Upper lobe of left lung (tissue), 6 donors: ENCODE measurements at places on chromosomes 7 and 10. TPM values are rescaled to one million over a fixed set of nuclear protein-coding genes. Genes with fewer than 3 reads are reported as not detected.

The IFIT3 gene
- 27.2 TPM for total RNA-seq

The FUOM gene
- total RNA-seq: 28.9 TPM

The WDR86 gene
- total RNA-seq: 9.4 TPM

The ERV3-1 gene
- total RNA-seq: 38.8 TPM

The WDFY4 gene
- 32.5 TPM for total RNA-seq

The ABCB4 gene
- 0.47 TPM for total RNA-seq

The TEX36 gene
- total RNA-seq: not detected

The DCLRE1C gene
- 19.9 TPM for total RNA-seq

The PRR15 gene
- 2.8 TPM for total RNA-seq

The NOLC1 gene
- total RNA-seq: 43.0 TPM

The EFCAB10 gene
- 26.2 TPM for total RNA-seq

The UBE3C gene
- 73.3 TPM for total RNA-seq

The DPYSL4 gene
- 0.76 TPM for total RNA-seq

The TCAF2 gene
- total RNA-seq: 2.3 TPM

The HECW1 gene
- 0.97 TPM for total RNA-seq

The SCRN1 gene
- 16.8 TPM for total RNA-seq

The ADCY1 gene
- total RNA-seq: 1.4 TPM

The CPEB3 gene
- total RNA-seq: 8.4 TPM

The UCN3 gene
- total RNA-seq: not detected

The CALCR gene
- total RNA-seq: 0.09 TPM

The PRLHR gene
- 2.1 TPM for total RNA-seq

The KCP gene
- 2.0 TPM for total RNA-seq

The HMX3 gene
- total RNA-seq: not detected

The NPFFR1 gene
- total RNA-seq: 0.89 TPM
